Lower lobe of right lung (tissue), 2 donors: ENCODE measurements at places on chromosomes 5 and 9.

DNA sequence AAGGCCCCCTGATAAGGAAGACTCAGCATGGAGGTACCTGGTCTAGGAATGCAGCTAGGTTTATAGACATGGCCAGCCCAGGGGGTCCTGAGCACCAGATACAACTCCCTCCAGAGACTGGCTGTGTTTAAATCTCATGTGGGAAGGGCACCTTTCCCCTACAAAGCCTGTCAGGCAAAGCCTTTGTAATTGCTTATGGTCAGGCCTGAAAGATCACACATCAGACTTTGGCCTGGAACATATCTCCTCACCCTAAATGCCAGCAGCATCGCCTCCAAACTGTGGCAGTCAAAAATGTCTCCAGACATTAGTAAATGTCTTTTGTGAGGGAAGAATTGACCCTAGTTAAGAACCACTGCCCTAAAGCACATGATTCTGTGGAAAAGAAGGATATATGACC is 51.6 kb upstream of the MACIR start:
- no peak for DNase-seq

DNA sequence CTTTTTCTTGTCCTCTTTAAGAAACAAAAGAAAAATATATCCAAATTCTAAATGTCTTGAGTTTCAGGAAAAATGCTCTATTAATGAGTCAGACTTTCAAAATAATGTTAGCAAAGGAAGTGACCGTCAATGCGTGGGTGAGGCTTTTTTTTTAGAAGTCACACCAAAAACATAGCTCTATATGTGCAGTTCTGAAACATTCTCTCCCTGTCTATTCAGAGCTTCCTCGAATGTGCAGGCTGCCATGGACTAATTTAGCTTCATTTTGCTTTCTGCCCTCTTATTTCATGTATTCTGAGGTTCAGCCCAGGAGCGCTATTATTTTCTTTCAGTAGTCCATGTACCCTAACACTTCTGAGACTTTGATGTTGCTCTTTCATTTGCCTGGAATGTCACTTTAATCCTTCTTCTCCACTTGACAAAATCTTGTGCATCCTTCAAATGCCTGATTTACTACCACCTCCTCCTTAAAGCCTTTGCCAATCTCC is 72.5 kb upstream of the RASA1 start:
- DNase-seq, result no peak

GRCh38 chr5:55712023-55712859 is at the start of gene SLC38A9:
TSS of gene SLC38A9 (minus strand) at chr5:55712324. CDS start at chr5:55697958, 14,366 bp downstream.
- peak; percentile 98 for DNase-seq

DNA sequence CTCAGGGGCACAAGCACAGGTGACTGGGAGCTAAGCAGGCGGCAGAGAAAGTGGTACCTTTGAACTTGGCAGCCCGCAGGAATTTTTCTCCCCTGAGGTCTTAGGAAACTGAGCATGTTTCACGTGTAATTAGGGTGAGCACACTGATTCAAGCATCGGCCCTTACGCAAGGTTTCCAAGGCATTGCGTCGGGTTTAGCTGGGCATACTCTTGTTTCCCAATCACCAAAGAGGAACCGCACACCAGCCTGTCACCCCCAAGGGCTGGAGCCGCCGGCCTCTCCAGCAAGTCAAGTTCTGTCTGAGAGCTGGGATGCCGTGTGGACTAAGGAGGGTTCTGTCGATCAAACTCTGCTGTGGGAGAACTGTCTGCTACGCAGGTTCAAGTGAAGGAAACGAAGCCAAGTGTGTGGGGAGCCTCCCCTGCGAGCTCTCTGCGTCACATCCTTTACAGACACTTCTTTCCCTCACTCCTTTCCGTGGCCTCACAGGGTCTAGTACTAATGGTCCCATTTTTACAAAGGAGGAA is 53.0 kb downstream of the ERGIC1 start:
- peak; percentile 95 for DNase-seq

DNA sequence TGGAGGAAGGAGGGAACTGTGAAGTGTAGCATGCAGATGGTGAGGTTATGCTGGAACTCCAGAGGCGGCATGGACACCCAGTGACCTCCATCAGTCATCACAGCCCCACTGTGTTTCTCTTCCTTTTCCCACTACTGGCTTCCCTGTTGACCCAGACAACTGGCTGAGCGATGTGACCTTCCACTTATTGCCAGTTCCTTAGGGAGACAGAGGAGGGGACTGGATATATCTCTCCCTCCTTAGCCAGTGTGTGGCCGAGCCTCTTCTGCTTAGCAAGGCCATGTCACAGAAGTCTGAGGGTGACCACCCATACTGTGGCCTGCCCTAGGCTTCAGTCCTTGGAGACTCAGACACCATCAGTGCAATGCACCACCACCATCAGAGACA is 3.0 kb upstream of the PHYKPL start:
- DNase-seq, result no peak

DNA sequence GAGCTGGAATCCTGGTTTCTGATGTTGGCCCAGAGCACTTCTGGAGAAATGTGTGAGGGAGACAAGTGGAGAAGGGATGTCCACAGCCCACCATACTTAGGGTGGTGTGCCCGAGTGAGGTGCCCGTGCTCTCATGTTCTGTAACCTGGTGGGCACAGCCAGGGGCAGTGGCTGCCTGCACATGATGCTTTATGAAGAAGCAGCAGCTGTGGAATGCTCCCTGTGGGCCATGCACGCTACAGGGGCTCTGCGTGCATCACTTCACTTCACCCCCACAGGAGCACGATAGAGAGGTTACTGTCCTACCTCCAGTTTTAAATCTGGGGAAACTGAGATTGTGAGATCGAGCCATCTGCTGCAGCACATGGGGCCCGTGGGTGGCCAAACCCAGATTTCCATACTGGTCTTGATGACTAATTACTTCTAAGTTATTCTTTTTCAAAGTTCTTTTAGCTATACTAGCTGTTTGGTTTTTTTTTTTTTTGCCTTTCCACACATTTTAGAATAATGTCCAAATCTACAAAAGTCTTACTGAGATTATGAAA is 441.6 kb downstream of the GADD45G start:
- DNase-seq, result no peak

GRCh38 chr9:136053757-136054142 is 41.3 kb downstream of the NACC2 start:
- no peak for DNase-seq

GRCh38 chr5:7869474-7870136 is 657 bp downstream of the MTRR start:
- peak; percentile 55 for DNase-seq

- DNase-seq, result no peak
Observed at GRCh38 chr5:130102960-130103359, 198.7 kb downstream of the CHSY3 start.

DNA sequence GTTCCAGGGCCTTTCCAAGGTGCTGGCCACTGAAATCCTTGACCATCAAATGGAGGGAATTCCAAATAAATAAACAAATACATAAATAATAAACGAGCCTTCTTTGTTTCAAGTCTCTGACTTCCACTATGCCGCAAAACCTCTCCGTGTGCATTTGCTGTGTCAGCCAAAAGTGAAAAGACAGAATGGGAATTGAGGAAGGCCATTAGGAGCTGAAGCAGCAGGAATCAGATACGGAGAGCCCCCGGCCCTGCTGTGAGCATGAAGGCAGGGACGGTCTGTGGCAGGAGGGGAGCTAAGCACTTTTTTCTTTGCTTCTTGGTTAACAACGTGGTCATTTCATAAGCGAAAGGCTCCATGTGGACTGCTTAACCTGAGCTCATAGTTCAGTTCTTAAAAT is 26.1 kb downstream of the PLPPR1 start:
- DNase-seq, result no peak

DNA sequence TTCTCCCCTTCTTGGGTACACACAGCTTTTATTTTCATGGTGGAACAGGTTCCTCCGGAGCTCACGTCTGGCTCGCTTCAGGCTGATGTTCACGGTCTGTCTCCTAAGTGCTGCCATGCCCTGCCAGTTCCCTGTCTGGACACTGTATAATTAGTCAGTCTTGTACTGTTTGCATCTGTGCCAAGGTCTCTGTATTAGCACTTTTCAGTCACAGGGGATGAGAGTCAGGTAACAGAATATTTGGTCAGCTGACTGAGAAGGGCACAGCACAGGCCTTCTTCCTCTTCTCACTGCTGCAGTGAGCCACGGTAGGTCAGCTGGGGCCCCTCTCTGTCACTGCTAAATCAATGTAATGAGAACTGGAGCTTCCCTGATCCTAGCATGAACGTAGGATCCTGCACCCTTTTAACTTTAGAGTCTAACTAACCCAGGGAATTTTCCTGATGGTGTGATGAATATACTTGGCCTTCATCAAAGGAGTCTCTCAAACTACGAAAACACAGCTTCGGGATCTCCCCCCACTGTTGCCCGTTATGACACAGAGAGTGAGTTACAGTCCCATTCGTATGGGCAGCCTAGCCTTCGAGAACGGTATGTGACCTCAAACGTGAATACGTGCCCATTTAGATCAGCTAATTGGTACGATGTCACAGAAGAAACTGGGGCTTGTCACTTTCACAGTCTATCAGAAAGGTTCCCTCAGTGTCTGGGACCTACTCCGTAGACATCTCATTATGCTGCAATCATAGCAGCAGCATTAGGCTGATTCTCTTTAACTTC is 354.1 kb upstream of the RFX3 start:
- DNase-seq, result no peak

GRCh38 chr9:105760053-105760452 is 65.7 kb downstream of the TMEM38B start:
- DNase-seq, result no peak

GRCh38 chr9:84349671-84350070 is 9.1 kb upstream of the SLC28A3 start:
- no peak for DNase-seq
